Activated T-helper 2 cell treated with anti-CD3 and anti-CD28 coated beads, Interferon-gamma antibody, Interleukin-2, Interleukin-4, amounts not matched to agents 10 μg/mL and 5 μg/mL and 100 μg/mL, durations not matched to agents 14 hours and 24 hours and 36 hours (primary cell): ENCODE measurements at places on chromosomes 12 and 14. TPM values are rescaled to one million over a fixed set of nuclear protein-coding genes. Genes with fewer than 3 reads are reported as not detected.

Gene SLC25A3
- total RNA-seq: 619 and 622 TPM in 2 replicates

Gene RFLNA
- not detected in 2 replicates for total RNA-seq

Gene TSPAN9
- total RNA-seq: 0.18 and 0.48 TPM in 2 replicates

Gene GPX2
- not detected in 2 replicates for total RNA-seq

- peaks cover 6% of the 10 kb centered on the region for H3K27me3 ChIP-seq
- no peak for DNase-seq
- no peak overlapping the region for H3K4me3 ChIP-seq
- H3K4me1 ChIP-seq: peaks cover 5% of the 10 kb centered on the region
These were observed 58.5 kb upstream of the PPP4R3A start for GRCh38 chr14:91568626-91569025.

DNA sequence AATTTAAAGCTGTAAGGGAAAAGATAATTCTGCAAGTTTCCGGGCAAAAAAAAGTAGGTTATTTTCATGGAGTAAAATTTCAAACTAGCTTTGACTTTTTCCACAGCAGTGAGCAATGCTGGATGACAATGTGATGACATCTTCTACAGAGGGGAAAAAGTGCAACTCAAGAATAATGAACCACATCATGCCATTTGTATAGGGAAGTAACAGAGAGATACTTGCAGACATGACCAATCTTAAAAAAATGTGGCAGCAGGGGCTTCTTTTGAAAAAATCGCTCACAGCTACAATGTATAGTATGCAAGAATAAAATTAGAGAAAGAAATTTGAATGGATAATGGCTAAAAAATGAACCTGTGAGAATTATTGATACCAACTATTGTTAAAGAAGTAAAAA is 115.5 kb downstream of the DHRS2 start:
- no peak for DNase-seq
- no peaks in the 10 kb centered on the region for H3K4me1 ChIP-seq
- H3K27me3 ChIP-seq: peaks cover 6% of the 10 kb centered on the region
- no peak overlapping the region for H3K4me3 ChIP-seq
- H3K27ac ChIP-seq: no peak overlapping the region
- no peaks in the 10 kb centered on the region for H3K36me3 ChIP-seq

DNA sequence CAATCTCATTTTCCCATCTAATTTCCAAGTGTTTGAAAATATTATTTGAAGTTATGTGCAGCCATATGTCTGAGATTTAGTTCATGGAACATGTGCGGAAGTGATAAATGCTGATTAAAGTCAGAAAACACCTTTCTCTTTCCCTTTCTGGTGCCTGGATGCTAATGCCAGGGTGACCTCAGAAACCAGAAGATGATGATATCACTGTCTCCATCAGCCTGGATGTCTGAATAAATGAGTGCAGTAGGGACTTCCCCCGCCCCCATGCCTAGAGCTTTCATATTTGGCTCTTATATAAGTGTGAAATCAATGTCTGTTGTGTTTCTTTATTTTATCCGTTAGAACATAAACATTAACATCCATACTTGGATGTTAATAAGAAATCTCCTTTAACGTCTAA is 261.9 kb upstream of the LRIG3 start:
- DNase-seq: no peak

GRCh38 chr12:107748472-107748871 is 12.5 kb downstream of the PRDM4 start:
- no peak overlapping the region for H3K4me3 ChIP-seq
- peaks cover 2% of the 10 kb centered on the region for H3K4me1 ChIP-seq
- no peaks in the 10 kb centered on the region for H3K27me3 ChIP-seq
- H3K36me3 ChIP-seq: peaks cover 42% of the 10 kb centered on the region
- no peak for DNase-seq

- H3K4me3 ChIP-seq: no peak overlapping the region
- H3K27me3 ChIP-seq: no peaks in the 10 kb centered on the region
- H3K4me1 ChIP-seq: no peaks in the 10 kb centered on the region
- no peaks in the 10 kb centered on the region for H3K36me3 ChIP-seq
- H3K27ac ChIP-seq: no peak overlapping the region
- no peak for DNase-seq
These were observed 393.3 kb upstream of the PRICKLE1 start for GRCh38 chr12:42982828-42983227.

DNA sequence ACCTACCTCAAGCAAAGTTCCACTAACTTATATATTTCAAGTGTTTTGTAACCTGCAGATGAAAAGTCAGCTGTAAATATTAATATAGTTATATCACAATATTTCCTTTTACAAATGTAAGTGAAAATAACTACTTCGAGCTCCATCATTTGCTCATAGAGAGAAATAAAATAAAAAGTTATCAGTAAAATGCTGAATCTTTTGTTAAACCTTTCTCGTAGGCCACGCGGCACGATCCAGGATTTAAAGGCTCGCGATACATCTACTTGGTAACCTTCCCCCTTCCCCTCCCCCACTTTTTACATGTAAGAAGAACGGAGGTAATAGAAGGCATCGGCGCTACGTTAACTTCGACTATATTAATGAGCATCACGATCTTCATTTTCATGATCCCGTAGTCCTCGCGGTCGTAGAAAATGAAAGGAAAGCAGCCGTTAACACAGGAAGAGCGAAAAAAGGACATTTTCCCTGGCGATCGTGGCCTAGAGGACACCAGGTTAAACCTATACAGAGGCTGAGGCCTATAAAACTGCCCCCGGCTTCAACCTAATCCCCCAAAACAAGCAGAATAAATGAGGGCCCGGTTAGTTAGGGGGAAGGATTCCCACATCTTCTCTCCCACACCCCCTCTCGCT is 508 bp downstream of the HNRNPC start:
- H3K4me3 ChIP-seq: peak overlapping the region; percentile 99
- H3K36me3 ChIP-seq: peaks cover 57% of the 10 kb centered on the region
- peak overlapping the region; percentile 100 for H3K27ac ChIP-seq
- H3K4me1 ChIP-seq: peaks cover 35% of the 10 kb centered on the region
- peak; percentile 18 for DNase-seq

GRCh38 chr12:97324471-97324870 is 138.1 kb upstream of the RMST start:
- H3K4me1 ChIP-seq: no peaks in the 10 kb centered on the region
- H3K36me3 ChIP-seq: no peaks in the 10 kb centered on the region
- no peak for DNase-seq

DNA sequence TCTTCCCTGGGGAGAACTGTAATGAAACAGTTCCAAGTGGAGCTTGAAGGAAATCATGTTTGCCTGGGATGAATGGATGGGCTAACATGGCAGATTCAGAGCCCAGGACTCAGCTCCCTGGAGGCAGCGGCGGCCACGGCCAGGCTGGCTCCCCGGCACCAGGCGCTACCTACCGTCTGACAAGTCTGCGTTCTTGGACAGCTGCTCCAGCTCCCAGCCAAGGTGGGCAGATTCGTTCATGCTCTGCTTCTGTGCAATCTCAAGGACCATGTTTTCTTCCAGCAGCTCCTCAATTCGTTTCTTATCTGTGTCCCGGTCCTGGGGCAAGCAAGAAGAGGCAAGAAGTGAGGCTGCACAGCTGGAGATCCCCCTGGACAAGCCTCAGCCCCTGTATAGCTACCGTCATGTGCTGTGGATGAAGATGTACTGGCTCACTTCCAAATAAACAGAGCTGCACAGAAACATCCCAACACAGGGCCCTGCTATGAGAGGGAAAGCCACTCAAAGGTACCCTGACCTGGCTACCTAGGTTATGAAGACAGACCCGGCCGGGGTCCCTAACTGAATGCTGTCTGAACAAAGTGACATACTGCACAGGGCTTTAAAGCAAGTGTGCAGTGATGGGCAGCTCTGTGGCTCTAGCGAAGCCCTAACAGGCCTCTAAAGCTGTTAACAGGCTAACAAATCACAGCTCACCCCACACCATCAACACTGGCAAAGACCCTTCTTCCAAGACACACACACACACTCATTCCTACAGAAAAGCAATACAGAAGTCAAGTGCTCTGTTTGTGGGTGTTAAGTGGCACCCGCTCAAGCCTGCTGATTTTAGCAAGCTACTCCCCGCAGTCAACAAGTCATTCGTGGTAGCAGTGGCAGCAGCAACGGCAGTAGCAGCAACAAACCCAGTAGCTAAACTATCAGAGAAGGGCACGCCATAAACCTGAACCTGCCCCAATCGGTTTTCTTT is 80.4 kb upstream of the GPR68 start:
- peak overlapping the region; percentile 19 for H3K4me3 ChIP-seq
- H3K4me1 ChIP-seq: peaks cover 47% of the 10 kb centered on the region
- H3K27ac ChIP-seq: peak overlapping the region; percentile 99
- peaks cover 74% of the 10 kb centered on the region for H3K36me3 ChIP-seq
- no peak for DNase-seq

GRCh38 chr12:11712491-11712890 is 63.0 kb downstream of the ETV6 start:
- peaks cover 43% of the 10 kb centered on the region for H3K36me3 ChIP-seq
- peaks cover 42% of the 10 kb centered on the region for H3K4me1 ChIP-seq
- H3K27me3 ChIP-seq: no peaks in the 10 kb centered on the region
- no peak overlapping the region for H3K4me3 ChIP-seq

DNA sequence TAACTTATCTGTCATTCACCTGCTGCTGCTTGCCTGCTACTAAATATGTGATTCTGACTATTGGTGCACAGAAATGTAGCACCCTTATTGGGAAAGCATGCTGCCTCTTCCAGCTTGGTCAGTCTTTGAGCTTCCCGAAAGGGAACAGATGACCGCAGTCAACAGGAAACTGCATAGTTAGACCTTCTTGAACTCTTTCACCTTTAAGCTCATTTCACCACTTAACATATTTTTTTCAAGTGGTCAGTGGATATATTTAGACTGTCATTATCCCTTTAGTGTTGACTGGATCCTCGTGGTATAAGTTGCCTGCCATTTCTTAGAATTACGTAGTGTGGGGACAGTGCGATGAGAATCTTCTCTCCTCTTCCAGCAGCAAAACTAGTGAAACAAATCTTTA is 224.9 kb downstream of the FBXL14 start:
- no peak for DNase-seq
- H3K36me3 ChIP-seq: no peaks in the 10 kb centered on the region
- no peaks in the 10 kb centered on the region for H3K4me1 ChIP-seq

GRCh38 chr12:92701441-92701840 is 1.3 kb upstream of the PLEKHG7 start:
- H3K36me3 ChIP-seq: no peaks in the 10 kb centered on the region
- peaks cover 5% of the 10 kb centered on the region for H3K4me1 ChIP-seq
- H3K27me3 ChIP-seq: no peaks in the 10 kb centered on the region

- H3K4me3 ChIP-seq: no peak overlapping the region
- no peaks in the 10 kb centered on the region for H3K36me3 ChIP-seq
- H3K27ac ChIP-seq: no peak overlapping the region
- no peaks in the 10 kb centered on the region for H3K4me1 ChIP-seq
These were observed 81.2 kb upstream of the OVCH1 start for GRCh38 chr12:29578731-29579130.

DNA sequence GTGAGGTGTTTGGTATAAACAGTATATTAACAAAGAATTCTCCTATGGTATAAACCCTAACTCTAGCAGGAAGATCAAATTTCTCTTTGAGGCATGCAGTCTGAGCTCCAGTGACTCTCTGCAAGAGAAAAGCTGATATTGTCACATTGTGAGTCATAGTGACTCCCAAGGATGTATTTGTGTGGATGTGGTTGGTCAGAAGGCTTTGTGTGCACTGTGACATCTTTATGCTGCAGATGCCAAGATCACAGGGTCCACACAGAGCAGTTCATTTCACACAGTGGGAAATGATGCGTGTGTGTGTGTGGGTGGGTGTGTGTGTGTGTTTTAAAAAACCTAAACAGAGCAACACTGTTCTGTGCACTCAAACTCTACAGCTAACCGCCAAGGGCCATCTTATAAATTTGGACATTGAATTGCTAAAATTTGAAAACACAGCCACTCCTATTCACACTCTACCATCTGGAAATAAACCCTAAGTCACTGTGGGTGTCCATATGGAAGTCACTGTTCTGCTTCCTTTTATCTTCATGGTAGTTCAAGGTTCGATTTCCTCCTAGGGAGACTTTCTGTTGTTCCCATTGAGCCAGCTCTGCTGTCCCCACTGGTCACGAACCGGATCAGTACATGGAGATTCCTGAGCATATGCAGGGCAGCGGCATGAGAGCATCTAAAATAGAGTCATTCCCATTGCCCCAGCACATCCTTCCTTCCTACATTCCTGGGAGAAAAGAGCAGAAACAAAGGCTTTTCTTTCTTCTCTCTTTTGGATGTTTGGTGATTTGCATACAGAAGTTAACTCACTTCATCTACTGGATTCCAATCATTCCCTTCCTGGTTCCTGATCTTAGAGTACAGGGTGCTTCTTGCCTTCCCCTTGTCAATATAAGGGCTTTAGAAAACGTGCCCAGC is 727.6 kb downstream of the DIO2 start:
- no peaks in the 10 kb centered on the region for H3K27me3 ChIP-seq
- no peak overlapping the region for H3K27ac ChIP-seq
- no peak overlapping the region for H3K4me3 ChIP-seq
- no peaks in the 10 kb centered on the region for H3K36me3 ChIP-seq

DNA sequence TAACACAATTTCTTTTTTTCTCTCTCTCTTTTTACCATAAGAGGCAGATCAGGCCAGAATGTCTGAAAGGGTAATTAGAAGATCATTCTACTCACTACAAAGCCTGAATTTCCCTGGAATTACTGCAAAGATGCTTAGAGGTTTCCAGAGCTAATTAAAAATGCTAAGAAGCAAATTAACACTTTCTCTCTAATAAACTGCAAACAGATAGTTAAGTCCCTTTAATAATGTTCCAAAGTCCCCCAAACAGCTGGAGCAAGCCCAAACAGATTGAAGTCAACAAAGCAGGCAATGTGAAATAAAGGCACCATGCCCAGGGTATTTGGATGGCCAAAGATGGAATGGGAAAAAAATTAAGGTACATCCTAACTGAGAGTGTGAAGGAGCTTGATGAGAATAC is 208.8 kb upstream of the LRFN5 start:
- no peaks in the 10 kb centered on the region for H3K4me1 ChIP-seq
- H3K27ac ChIP-seq: no peak overlapping the region
- H3K36me3 ChIP-seq: no peaks in the 10 kb centered on the region
- DNase-seq: no peak
- no peak overlapping the region for H3K4me3 ChIP-seq

- no peak for DNase-seq
- no peaks in the 10 kb centered on the region for H3K4me1 ChIP-seq
- H3K27ac ChIP-seq: no peak overlapping the region
- H3K36me3 ChIP-seq: no peaks in the 10 kb centered on the region
- no peaks in the 10 kb centered on the region for H3K27me3 ChIP-seq
- no peak overlapping the region for H3K4me3 ChIP-seq
These were observed 120.6 kb upstream of the FKBP4 start for GRCh38 chr12:2673966-2674810.
